ENCODE measurements at places on chromosomes 12 and 14.

DNA sequence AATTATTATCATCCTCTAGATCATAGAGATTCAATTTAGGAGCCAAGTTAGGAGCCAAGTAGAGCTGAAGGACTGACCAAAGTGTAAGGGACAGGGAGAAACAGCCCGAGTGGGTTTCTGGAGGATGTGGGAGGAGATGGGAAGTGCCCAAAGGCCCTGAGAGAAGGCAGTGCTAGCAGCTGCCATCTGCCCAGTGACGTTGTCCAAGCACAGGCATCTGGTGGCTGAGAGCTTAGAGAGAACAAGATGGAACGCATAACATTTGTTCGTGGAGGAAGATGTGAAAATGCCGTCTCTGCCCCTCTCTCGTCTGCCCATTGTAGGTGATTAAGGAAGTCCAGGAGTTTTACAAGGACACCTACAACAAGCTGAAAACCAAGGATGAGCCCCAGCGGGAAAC, 34.7 kb downstream of the CD9 start:
- no peak for DNase-seq

DNA sequence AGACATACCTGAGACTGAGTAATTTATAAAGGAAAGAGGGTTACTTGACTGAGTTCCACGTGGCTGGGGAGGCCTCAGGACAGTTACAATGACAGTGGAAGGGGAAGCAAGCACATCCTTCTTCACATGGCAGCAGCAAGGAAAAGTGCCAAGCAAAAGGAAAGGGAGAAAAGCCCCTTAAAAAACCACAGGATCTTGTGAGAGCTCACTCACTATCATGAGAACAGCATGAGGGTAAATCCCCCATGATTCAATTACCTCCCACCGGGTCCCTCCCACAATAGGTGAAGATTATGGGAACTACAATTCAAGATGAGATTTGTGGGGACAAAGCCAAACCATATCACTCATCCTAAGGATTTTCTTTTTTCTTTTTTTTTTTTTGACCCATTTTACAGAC, 177.8 kb upstream of the EEA1 start:
- DNase-seq: no peak

GRCh38 chr12:91744597-91744996, 401.0 kb downstream of the BTG1 start:
- DNase-seq: no peak

DNA sequence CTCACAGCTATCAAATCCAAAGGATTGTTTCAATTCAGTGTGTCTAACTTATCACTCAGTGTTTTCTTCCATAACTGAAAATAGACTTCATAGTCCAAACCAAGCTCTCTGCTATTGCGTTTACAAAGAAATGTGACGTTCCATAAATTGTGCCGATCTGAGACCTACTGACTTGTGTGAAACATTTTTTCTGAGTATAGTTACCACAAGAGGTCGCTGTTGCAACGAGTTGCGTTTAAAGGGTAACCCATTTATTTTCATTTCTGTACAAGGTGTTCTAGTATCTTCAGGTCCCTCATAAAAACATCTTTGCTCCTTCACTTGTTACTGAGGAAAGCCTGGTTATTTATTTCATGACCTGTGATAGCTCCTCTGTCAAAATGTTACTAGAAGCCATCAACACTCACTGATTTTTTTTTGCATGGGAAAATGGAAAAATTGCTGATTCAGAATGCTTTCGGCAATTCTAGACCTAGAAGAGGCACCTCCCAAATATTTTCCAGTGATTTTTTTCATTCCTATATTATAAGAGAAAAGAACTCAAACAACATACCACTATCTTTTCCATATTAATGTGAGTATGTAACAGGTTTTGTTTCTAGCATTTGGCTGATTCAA, 60.9 kb upstream of the OR4E1 start:
- DNase-seq: no peak

DNA sequence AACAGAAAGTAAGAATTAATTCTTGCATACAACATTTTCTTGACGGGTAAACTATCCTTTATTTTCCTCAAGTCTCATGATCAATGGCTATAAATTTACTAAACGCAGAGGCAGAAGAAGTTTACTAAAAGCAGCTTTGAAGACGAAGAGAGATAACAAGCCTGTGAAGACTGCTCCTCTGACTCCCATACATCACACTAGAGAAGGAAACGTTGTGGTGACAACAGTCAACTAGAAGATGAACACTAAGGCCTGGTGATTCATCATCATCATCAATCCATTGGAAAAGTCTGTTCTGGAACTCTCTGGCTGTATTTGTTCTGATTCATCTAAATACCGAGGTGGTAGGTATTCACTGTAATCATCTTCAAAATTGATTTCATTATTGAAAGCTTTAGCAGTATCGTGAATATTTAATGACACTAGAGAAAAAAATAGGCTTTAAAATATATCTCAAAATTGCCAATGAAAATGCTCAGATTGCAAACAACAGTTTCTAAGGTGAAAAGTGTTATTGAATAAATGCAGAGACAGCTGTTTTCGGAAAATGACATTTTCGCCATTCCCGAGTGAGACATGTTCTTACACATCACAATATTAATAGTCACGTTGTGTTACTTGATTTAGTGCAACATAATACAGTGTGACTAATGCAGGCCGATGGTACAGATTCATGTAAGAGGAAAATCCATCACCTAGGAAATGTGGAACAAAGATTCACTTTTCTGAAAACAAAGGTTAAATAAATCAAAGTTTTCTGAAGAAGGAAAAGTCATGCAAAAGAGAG, 260.5 kb downstream of the C12orf50 start:
- DNase-seq: no peak

DNA sequence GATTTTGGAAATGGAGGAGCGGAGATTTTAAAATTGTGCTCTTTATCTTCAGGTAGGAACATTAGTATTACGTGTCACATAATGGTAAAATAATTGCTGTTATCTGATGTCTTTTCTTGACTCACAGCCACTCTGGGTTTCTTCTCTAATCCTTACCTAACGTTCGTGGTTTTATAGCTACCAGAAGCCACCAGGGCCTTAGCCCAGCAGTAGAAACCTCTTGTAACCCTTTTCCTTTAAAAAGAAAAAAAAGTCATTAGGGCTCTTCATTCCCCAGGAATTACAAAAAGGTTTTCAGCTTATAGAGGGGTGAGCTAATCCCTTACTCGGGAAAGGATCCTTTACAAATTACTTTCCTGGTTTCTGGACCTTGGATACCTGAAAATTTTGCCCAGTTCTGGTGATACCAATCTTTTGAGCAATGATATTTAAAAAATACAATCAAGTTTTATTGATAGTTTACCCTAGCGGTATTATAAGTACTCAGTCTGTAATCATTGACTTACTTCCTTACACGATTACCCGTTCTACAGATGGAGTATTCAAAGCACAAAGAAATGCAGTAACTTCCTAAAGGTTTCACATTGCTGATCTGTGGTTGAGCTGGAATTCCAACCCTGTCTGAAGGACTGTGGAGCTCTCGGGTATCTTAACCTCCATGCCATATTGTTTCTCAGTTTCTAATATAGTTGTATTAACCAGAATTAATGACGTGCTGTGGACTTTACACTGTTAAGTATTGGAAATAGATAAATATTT, 1.6 kb downstream of the GABARAPL1 start:
- no peak for DNase-seq

DNA sequence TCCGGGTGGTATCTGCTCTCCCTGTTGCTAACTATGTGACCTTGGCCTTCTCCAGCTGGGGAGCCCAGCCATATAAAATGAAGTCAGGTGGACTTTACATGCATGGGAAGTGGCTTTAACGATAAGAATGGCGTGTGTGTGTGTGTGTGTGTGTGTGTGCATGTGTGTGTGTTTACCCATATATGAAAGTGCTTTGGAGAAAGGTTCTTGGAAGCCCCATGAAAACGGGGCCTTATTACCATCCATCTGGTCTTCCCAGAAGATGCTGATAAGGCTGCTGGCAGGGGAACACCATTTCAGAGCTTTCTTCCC, 94.8 kb downstream of the LRRC74A start:
- no peak for DNase-seq

DNA sequence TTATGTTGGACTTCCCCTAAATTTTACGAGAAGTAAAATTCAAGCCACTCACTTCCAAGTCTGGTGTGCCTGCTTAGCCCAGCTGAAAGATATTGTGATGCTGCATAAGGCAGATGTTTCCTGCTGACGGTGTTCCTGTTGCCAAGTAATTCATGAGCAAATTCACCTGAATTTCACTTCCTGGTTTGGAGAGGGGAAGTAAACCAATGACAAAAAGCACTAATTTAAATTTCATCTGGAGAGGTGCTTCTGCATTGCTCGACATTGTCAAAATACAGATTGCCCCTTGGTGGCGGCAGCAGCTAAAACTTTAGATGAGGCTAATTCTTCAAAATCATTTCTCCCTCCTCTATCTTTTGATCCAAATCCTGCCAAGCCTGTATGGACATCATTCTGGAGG, 281.1 kb downstream of the AACS start:
- DNase-seq: no peak

Data from activated T-helper 1 cell treated with Interleukin-2 at 50 U/mL for 16 hours (primary cell).